ENCODE measurements at places on chromosomes 7 and 10. TPM values are rescaled to one million over a fixed set of nuclear protein-coding genes. Genes with fewer than 3 reads are reported as not detected.

- no peak for DNase-seq
These were observed 989 bp downstream of the ERLIN1 start for GRCh38 chr10:100184840-100185239.

GRCh38 chr10:63976538-63976937 lies 455.3 kb downstream of the REEP3 start:
- DNase-seq = peak; percentile 50

- DNase-seq = no peak
These were observed 161.3 kb downstream of the EGFR start for GRCh38 chr7:55179931-55180682.

DNA sequence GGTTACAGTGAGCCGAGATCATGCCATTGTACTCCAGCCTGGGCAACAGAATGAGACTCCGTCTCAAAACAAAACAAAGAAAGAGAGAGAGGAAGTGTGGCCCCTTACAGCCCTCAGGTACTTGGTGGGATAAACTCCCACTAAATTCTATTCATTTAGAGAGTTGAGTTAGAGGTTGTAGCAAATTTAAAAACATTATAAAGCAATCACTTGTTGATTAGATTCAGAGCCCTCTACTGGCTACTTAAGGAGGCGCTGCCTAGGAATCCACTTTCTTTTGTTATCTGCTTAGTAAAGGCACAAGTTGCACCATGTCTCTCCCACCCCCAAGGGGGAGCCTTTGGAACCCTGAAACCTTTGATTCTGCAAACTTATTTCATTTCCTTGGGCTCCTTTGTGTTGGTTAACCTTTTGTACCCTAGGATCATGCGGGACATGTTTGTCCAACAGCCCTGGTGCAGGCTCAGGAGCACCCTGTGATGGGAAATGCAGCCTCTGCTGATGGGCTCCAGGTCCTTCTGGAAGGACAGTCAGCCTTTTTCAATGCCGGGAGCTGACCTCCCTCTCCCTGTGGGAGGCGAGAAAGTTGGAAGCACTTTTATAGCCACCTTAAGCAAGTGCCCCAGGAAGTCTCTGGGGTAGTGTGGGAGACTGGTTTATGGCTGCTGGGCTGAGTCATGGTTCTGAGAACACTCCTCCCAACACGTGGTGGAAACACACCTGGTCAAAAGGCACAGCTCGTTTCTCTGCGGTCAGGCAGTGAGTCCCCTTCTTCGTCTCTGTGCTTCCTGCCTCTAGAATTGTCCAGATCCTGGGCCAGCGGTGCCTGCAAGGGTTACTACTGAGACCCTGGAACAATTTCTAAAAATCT lies 2.3 kb downstream of the HKDC1 start:
- peak; percentile 89 for DNase-seq

GRCh38 chr7:84302949-84303348 lies 108.4 kb upstream of the SEMA3A start:
- DNase-seq = no peak

DNA sequence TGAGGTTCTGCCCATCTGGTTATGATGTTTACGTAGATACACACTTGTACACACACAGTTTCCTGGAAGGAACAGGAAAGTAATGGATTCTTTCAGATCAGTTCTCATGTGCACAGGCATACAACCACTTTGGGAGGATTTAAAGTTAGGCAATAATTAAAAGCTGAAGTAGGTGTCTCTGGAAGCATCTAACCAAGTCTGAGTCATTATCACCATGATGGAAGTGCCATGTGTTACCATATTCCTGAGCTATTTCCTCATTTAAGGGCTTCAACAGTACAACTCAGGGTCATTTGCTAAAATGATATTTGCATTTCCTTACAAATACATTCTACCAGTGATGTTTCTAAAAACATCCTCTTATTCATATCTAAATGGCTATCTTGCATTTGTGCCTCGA lies 41.4 kb upstream of the BET1 start:
- DNase-seq = no peak

DNA sequence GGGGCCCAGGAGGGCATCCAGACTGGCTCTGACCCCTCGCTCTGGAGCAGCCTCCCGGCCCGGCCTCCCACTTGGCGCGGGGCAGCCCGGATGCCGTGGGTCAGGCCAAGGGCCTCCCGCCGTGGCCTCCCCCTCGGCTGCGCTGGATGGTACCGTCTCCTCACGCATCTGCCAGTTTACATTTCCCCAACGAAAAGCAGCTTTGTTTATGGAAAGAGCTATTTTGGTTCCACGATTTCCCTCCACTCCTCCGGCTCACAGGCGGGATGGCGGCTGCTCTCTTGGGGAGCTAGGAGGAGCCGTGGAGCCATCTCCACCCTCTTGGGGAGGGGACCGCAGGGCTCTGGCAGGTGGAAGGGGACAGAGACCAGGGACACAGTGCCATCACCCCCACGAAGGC lies 93.2 kb upstream of the MYL10 start:
- no peak for DNase-seq

DNA sequence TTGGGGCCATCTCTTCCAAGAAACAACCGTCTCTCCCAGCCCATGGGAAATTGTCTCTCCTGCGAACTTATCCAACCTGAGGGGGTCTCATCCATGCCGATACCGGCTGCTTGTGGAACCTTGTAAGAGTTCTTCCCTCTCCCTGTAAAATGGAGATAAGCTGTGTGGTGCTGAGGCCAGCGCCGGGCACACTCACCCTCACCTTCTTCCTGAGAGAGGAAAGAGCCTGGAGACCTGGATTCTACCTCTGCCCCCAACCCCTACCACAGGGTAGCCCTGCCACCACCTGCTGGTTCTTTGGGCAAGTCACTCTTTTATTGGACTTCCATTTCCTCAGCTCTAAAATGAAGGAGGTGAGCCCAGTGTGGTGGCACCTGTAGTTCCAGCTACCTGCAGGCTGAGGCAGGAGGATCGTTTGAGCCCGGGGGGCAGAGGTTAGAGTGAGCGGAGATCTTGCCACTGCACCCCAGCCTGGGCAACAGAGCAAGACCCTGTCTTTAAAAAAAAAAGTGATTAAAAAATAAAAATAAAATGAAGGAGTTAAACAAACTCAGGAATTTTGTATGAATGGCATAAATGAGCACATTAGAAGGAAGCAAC lies 38.4 kb upstream of the PSAP start:
- no peak for DNase-seq

- DNase-seq = no peak
These were observed 370.3 kb downstream of the CDC14C start for GRCh38 chr7:49294611-49295010.

DNA sequence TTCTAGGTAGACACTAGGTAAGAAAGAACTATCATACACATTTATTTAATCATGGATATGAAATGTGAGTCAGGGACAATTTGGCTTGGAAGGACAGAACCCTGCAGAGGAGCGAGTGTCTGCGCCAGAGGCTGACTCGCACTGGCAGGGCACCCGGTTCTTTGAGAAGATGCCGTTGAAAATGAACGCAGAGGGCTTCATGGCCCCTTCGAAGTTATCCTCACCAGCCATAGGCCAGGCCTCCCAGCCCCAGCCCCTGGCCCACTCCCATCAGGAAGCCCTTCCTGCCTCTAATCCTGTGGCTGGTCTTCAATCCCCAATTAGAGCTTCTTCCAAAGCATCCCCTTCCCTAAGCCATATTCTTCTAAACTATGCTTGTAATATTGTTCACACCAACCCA lies 239.8 kb downstream of the TCERG1L start:
- DNase-seq = no peak

DNA sequence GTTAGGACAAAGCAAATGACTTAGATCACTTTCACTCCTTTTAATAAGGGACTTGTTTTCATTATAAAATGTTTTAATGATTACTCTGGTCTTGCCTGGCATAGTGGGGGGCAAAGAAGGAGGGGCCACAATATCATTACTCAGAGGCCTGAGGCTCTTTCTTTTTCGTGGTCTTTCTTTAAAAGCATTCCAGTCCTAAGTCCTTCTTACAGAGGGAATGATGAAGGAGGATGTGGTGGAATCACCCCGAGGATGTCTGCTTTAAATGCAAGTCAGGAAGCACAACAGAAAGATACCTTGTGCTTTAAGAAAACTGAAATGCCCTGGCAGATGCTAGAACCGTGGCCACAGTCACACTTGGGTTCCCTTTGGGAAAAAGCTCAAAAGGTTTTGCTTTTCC lies 379.1 kb downstream of the INHBA start:
- no peak for DNase-seq

GRCh38 chr7:23544913-23545354 lies 13.2 kb upstream of the TRA2A start:
- DNase-seq = peak; percentile 44

DNA sequence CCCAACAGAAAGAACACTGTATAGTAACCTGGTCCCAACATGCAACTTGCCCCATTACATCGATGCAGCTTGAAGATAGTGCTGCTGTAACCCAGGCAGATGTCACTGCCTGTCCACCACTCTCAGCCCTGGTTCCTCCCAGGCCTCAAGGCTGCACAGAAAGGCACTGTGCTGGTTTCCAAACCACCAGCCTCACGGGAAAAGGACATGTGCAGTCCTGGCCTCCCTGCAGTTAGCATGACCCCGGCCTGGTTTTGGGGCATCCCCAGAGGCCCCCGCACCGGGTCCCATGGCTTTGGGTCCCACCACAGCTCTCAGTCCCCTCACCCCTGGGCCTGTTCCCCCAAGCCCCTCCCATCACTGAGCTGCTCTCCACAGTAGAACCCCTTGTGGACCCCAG lies 214.5 kb downstream of the TNS3 start:
- no peak for DNase-seq

- no peak for DNase-seq
These were observed 105.8 kb upstream of the ANK3 start for GRCh38 chr10:60495338-60496055.

SFMBT2 gene
- 63.2 TPM for total RNA-seq

NEUROD6 gene
- total RNA-seq = not detected

RNF32 gene
- 1.4 TPM for total RNA-seq

SH2B2 gene
- 0.52 TPM for total RNA-seq

TRIP6 gene
- 25.5 TPM for total RNA-seq

XRCC2 gene
- 15.3 TPM for total RNA-seq

RPEL1 gene
- 0.16 TPM for total RNA-seq

ANXA7 gene
- total RNA-seq = 85.0 TPM

HYAL4 gene
- not detected for total RNA-seq
